Iris pigment epithelial cell (primary cell): ENCODE measurements at places on chromosomes 2 and 18.

- DNase-seq: no peak
These were observed 685.9 kb downstream of the ARHGAP15 start for GRCh38 chr2:143815082-143815481.

GRCh38 chr18:10336749-10337350, 117.6 kb upstream of the APCDD1 start:
- DNase-seq: no peak

- peak; percentile 40 for DNase-seq
These were observed 101.4 kb upstream of the RAB6C start for GRCh38 chr2:129877795-129878775.

DNA sequence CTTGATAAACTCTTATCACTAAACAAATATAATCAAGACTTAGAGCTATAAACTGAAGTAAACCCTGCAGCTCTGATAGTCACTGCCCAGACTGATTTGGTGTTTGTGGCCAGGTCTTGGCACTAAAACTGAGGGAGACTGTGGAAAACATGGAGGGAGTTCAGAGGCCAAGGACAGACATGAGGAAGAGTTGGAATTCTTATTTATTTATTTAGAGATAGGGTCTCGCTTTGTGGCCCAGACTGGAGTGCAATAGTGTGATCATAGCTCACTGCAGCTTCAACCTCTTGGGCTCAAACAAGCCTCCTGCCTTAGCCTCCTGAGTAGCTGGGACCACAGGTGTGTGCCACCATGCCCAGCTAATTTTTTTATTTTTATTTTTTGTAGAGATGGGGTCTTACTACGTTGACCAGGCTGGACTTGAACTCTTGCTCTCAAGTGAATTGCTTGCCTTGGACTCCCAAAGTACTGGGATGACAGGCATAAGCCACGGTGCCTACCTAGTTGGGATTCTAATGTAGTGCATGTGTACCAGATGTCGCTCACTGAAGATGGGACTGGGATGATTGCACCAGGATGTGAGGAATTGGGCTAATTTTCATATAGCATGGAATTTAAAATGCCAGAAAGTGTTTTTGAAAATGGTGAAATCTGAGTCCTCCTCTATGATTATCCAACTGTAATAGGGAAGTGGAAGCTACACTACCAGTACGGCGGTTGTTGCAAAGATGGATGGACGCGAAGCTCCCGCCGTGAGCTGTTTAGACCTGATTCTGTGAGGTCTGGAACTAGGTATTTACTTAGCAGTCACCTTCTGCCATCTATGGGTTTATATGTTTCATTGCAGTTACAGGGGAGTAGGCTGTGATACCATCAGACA, 52.7 kb upstream of the CTLA4 start:
- DNase-seq: peak; percentile 85
